ENCODE measurements at places on chromosomes 11 and 22.
A peak's percentile ranks its signal among the peaks of the same experiment; 100 is the strongest.

GRCh38 chr11:61657566-61658290 is 22.5 kb upstream of the DAGLA start:
- no peak for DNase-seq

GRCh38 chr11:114183044-114183511 is 113.1 kb upstream of the NNMT start:
- DNase-seq = peak; percentile 27

- no peak for DNase-seq
Measured at GRCh38 chr11:102395720-102396393, 48.8 kb downstream of the BIRC2 start.

- no peak for DNase-seq
Measured at GRCh38 chr11:34134765-34135164, 29.3 kb downstream of the NAT10 start.

GRCh38 chr11:61303725-61304124 is 8.6 kb upstream of the VWCE start:
- no peak for DNase-seq

- DNase-seq = no peak
Measured at GRCh38 chr11:77467993-77468392, 5.9 kb downstream of the PAK1 start.

DNA sequence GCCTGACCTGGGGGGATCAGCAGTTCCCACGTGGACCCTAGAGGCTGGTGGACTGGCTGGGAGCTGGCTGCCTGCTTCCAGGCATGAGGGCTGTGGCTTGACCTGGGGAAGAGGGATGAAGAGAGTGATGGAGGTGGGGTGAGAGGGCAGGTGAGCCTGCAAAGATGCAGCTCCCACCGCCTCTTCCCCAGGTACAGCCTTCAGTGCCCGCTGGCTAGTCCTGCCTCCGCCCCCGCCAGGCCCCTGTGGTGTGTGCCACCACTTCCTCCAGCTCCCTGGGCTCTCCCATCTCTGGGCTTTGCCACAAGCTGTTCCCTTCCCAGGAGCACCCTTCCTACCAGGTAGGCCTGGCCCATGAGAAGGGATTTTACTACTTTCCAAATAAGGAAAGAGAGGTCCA is 19.1 kb downstream of the PARVG start:
- no peak for DNase-seq

All from activated CD4-positive, alpha-beta T cell treated with anti-CD3 and anti-CD28 coated beads for 1 hour (primary cell).